Neural progenitor cell (in vitro differentiated cells): ENCODE measurements at places on chromosomes 6 and 20. TPM values are rescaled to one million over a fixed set of nuclear protein-coding genes. Genes with fewer than 3 reads are reported as not detected.

GRCh38 chr6:40822619-40823018 lies 216.4 kb downstream of the UNC5CL start:
- H3K36me3 ChIP-seq = no peaks in the 10 kb centered on the region
- no peak overlapping the region for H3K4me3 ChIP-seq
- no peaks in the 10 kb centered on the region for H3K4me1 ChIP-seq
- H3K27me3 ChIP-seq = no peaks in the 10 kb centered on the region

DNA sequence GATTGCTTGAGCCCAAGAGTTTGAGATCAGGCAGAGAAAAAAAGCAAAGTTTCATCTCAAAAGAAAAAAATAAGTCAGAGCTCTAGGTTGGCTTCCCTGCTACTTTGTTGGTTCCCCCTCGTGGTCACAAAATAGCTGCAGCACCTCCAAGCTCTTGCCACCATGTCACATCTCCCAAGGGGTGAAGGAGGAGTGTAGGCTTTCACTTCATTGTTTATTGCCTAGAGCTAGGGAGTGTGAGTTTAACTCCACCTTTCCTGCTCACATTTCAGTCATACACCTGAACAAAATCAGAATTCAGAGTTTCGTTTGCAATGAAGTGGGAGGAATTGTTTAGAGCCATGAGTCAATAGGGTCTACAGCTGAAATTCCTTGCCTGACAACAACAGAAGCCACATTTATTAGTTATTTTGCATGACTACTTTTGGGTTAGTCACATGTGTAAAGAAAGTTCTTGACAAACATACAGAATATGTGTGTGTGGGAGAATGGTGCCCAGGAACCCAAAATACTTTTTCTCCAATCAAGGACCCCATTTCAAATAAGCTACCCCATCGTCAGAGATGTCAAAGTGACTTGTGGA lies 56.2 kb upstream of the UFL1 start:
- no peaks in the 10 kb centered on the region for H3K4me1 ChIP-seq
- H3K27ac ChIP-seq = no peak overlapping the region
- H3K36me3 ChIP-seq = no peaks in the 10 kb centered on the region
- DNase-seq = no peak

Gene PRSS16
- 4.3 and 7.2 TPM in 2 replicates for total RNA-seq

DNA sequence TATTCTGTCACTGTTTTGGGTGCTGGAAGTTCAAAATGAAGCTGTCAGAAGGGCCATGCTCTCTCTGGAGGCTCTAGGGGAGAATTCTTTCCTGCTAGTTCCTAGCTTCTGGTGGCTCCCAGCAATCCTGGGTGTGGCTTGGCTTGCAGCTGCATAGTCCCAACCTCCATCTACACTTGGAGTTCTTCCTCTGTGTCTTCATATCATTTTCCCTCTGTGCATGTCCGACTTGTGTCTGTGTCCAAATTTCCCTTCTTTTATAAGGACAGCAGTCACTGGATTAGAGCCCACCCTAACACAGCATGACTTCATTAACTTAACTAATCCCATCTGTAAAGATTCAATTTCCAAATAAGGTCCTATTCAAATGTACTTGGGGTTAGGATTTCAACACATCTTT lies 23.3 kb upstream of the ENPP1 start:
- H3K36me3 ChIP-seq = no peaks in the 10 kb centered on the region
- H3K27ac ChIP-seq = no peak overlapping the region
- no peak for DNase-seq
- no peaks in the 10 kb centered on the region for H3K4me1 ChIP-seq
- no peaks in the 10 kb centered on the region for H3K27me3 ChIP-seq
- H3K4me3 ChIP-seq = no peak overlapping the region

Gene MUC21
- total RNA-seq = not detected in 2 replicates

DNA sequence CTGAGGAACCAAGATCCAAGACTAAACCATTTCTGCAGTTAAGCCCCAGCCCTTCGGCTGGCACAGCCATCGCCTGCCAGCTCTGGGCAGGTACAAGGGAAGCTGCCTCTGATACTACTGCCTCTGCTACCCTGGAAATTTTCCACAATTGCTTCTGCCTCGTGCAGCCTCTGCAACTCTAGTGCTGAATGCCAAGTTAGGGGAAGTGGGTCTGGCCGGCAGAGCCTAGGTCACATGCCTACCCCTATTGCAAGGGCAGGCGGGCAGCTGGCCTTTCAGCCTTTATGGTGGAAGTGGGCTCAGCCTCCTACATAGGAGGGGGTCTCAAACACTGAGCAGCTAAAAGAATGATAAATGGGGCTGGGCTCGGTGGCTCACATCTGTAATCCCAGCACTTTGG lies 44.5 kb upstream of the TULP1 start:
- no peaks in the 10 kb centered on the region for H3K4me1 ChIP-seq
- H3K4me3 ChIP-seq = no peak overlapping the region
- H3K27me3 ChIP-seq = no peaks in the 10 kb centered on the region
- no peak overlapping the region for H3K27ac ChIP-seq
- no peaks in the 10 kb centered on the region for H3K36me3 ChIP-seq
- DNase-seq = no peak
